CD14-positive monocyte (primary cell): ENCODE measurements at places on chromosomes 1 and 21.

DNA sequence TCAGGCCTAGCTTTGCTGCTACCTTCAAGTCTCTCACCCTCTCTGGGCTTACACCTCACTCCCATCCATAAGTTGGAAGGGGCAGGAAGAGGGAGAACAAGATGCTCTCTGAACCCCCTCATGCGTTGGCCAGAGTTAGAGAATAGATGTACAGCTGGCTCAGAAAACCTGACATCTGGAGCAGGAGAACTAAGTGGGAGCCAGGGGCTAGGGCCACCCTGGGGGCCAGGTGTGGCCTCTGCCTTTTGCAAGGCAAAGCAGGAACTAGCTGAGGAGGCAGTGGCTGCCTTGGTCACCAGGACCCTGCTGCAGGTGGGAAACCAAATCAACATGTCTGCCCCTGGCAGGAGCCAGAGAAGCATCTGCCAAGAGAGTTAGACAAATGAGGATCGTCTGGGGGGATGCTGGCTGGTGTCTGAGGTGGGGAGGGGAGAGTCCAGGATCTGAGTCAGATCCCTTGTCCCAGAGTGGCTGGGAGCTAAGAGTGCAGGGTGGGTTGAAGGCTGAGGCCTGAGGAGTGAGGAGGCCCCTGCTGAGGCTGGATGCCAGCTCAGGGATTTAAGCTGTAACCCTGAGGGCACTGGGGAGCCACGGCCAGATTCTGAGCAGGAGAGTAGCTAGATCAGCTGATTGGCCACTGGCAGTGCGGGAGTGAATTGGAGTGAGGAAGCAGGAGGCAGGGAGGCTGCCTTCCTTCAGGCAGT is 115.0 kb downstream of the EPHB2 start:
- no peak for DNase-seq

GRCh38 chr1:215731699-215732098 is 164.6 kb downstream of the KCTD3 start:
- no peak for DNase-seq

DNA sequence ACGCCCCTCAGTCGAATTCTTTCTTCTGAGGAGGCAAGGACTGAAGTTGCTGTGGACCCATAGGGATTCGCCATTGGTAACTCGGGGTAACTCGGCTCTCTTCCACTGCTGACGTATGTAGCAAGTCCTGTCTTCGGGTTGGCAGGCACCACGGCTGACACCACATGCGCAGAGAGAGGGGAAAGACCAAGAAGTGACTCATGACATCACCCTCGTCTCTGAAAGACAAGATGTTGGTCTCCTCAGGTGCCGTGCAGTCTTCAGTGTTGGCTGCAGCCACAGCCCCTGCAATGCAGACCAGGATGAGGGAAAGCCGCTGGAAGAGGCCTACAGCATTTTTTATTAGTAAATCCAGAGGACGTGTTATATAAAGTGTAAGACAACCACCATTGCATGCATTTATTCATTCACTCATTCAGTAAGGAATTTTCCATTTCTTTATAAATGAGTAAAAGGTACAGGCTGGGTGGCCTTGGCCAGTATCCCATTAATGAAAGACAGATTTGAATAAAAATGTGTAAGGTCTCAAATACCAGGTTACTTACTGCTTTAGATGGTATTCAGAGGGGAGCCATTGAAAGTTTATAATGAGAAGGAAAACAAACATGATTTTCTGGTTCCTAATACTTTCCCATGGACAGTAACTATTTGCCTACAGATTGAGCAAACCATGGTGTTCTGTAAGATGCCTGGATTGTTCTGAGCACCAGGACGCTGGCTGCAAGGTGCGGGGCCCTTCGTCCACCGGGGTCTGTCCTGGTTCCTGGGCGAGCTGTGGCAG is 50.7 kb upstream of the IRF2BP2 start:
- no peak for DNase-seq

- no peak for DNase-seq
These were observed 114.0 kb downstream of the PPP1R12B start for GRCh38 chr1:202462342-202463076.

- DNase-seq = no peak
These were observed 763.6 kb downstream of the ADGRL2 start for GRCh38 chr1:82564333-82564732.

DNA sequence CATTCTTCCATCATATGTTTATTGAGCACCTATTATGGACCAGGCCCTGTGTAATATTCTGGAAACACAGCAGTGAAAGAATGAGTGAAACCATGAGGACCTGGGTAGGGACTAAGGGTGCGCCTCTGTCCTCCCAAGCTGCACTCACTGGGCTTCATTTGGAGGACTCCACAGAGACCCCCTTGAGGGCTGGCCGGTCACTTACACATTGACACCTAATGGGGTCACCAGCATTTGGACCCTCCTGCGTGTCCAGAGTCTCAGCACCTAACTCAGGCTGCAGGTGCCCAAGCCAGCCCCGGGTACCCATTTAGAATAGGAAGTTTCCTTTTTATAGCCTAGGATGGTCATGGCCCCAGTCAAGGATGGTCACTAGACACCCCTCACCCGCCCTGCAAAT is 2.8 kb upstream of the FNDC5 start:
- DNase-seq = no peak

- no peak for DNase-seq
These were observed 50.8 kb downstream of the HS2ST1 start for GRCh38 chr1:86965012-86965826.

DNA sequence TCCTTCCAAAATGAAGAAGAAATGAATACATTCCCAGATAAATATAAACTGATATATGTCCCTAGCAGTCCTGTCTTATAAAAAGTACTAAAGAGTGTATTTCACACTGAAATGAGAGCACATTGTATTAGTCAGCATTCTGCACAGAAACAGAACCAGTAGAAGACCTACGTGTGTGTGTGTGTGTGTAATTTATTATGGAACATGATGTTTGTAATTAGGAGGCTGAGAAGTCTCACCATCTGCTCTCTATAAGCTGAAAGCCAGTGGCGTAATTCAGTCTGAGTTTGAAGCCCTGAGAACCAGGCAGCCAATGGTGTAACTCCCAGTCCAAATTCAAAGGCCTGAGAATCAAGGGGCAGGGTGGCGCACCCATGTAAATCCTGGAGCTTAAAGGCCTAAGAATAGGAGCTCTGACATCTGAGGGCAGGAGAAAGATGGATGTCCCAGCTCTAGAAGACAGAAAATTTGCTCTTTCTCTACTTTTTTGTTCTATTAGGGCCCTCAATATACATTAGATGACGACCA is 146.5 kb upstream of the LYPLAL1 start:
- no peak for DNase-seq

DNA sequence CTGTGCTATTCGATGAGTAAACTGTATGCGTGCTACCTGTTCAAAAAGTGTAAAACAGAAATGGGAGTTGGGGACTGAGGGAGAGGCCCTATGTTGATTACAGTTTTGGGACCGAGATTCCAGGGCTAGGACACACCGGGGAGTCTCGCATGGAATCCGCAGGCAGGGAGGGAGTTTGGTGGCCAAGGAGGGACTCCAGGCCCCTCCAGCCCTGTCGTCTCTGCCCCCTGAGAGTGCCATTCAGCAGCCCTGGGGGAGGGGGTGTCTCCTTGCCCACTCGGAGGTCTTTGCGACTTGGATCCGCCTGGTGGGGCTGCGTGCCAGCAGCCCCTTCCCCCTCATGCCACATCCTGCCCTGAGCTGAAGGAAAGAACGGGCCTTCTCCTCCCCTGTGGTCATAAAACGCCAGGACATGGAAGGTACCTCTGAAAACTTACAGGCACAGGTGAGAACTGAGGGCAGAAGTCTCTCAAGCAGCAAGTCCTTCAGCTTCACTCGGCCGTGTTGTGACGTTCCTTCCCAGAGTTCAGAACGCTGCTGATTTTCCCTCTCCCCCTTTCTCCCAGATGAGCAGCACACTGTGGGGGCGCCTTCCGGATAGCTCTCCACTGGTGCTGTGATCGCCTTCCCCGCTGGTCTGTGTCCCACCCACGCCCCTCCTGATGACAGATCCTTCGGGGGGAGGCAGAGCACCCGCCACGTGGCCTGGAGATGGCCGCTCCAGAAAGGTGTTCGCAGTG is 141.4 kb downstream of the PEX14 start:
- DNase-seq = no peak

DNA sequence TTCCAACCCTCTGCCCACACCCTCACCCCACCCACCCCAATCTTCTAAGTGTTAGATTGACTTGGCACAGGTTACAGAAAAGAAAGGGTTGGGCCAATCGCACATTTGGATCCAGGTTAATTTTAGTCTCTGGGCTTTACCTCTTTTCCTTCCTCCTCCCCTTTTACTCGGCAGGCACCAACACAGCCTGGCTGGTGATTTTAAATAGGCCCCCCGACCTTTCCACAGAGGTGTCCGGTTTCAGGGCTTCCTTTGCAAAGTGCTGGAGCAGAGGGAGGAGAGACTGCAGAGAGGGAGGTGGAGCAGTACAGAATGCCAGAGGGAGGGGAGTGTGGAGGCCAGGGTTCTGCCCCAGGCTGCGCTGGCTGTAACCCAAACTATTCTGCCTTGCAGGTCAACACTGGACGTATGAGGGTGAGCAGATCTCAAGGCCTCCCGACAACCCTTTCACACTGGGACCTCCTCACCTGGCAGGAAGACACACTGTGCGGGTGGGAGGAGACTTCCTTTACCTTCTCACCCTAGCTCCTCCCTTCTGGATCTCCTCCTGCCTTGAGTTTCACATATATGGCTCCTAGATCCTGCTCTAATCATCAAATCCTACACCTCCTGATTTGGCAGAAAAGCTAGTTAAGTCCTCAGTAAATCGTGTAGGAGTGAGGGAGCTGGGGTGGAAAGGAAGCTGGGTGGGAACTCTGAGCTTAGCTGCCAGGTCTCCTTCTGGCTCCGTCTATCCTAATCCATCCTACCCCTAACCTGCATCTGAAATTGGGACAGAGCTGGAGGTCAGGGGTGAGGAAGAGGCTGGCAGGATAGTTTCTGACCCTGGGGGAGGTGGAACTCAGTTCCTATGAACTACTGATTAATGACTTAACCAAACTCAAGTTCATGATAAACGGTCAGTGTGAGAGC is 2.4 kb downstream of the CA14 start:
- no peak for DNase-seq

DNA sequence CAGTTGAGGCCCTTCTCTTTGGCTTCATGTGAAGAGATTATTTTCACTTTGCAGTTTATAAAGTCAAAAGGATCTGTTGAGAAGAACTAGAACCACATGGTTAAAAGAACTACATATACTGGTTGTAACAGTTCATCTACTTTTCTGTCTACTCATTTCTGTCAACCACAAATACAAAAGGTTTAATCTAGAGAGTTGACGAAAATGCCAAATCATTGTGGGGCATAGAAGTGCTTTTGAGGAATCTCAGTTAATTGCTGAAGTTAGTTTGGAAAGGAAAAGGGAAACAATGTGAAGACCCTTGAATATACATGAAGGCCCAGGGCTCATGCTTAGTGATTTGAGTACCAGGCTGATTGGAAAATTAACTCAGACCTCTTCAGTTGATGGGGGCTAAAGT is 415.7 kb upstream of the ZP4 start:
- DNase-seq = no peak

DNA sequence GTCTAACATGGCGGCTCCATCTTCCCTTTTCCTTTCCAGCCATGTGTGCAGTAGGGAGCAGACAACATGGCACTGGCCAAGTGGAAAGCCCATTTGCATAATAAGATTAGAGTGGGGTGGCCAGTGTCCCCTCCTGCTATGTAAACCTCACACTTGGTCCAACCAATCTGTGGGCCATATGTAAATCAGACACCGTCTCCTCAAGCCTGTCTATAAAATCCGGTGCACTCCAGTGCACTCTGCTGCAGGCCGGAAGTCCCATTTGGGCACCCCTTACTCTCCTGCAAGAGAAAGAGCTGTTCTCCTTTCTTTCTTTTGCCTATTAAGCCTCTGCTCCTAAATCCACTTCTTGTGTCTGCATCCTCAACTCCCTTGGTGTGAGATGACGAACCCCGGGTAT is 44.1 kb downstream of the OLFML3 start:
- DNase-seq = no peak

DNA sequence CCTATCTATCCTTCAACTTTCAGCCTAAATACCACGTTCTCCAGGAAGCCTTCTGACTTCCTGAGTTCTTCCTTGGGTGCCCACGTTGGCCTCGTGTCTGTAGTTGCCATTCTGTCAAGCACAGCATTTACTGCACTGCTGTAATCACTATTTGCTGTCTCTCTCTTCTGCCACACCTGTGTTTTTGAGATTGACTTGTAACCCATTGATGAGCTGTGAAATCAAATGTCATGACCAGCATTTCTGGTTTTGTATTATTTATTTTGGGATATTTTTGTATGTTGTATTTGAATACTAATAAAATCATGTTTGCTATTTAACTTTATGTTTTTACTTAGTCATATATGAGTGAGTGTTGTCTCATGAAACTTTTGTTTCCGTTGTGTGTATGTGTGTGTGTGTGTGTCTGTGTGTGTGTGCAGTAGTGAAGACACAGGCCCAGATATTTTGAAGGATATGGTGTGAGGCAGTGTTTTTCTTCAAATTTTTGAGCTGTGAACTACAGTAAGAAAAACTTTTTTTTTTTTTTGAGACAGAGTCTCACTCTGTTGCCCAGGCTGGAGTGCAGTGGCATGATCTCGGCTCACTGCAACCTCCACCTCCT is 126.2 kb upstream of the SERBP1 start:
- no peak for DNase-seq

- DNase-seq = no peak
These were observed 75.2 kb downstream of the KIFAP3 start for GRCh38 chr1:169999331-169999741.

DNA sequence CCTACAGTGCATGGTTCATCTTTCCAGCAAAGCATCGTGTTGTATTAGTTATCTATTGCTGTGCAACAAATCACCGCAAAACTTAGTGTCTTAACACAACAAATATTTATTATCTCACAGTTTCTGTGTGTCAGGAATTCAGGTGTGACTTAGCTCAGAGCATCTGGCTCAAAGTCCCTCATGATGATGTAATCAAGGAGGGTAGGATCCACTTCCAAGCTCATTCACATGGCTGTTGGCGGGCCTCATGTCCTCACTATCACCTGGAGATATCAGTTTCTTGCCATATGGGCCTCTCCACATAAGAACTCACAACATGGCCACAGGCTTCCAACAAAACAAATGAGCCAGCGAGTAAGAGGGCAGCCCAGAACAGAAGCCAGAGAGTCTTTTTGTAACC is 135.6 kb upstream of the GJB5 start:
- DNase-seq = no peak
